ENCODE measurements at places on chromosomes 6 and 20.

DNA sequence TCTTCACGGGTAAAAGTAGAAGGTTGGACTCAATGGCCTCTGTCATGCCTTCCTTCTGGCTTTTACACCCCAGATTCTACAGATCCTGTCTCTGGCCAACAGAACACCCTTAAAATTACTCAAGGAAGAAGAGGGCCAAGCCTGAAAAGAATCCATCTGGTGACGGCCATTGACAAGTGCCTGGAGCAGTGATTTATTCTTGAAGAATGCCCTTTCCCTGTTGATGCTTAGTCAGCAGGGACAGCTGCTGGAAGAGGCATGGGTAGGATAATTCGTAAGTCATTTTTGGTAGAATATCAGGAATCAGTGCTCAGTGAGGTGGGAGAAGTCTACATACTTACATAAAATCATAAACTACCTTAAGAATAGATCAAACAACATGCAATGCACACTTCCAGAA is 397.9 kb downstream of the SAMD5 start:
- no peak for DNase-seq

- no peak for DNase-seq
Observed at GRCh38 chr20:15823718-15824117, 749.5 kb downstream of the KIF16B start.

DNA sequence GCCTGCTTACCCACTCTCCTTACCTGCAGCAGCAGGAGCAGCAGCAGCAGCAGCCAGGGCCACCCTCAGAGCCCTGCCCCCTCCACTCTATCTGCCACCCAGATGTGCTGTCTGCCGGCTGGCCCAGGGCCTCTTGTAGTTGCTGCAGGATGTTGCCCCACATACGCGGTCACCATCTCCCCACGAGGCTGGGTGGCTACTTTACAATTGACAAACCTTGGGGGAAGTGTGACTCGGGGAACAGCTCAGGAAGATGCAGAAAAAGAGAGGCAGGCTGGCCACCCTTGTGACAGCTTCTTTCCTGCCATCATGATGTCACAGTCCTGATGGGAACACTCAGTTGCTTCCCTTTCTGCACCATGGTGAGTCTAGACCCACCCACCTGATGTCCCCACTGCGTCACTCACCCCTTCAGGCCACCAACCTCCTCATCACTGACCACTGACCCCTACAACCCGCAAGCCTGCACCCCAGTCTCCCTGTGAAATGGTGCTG is 14.5 kb downstream of the TREM1 start:
- DNase-seq, result no peak

GRCh38 chr6:151430886-151431285 is 21.0 kb downstream of the RMND1 start:
- no peak for DNase-seq

- no peak for DNase-seq
Observed at GRCh38 chr6:150016324-150017185, 8.8 kb downstream of the RAET1L start.

DNA sequence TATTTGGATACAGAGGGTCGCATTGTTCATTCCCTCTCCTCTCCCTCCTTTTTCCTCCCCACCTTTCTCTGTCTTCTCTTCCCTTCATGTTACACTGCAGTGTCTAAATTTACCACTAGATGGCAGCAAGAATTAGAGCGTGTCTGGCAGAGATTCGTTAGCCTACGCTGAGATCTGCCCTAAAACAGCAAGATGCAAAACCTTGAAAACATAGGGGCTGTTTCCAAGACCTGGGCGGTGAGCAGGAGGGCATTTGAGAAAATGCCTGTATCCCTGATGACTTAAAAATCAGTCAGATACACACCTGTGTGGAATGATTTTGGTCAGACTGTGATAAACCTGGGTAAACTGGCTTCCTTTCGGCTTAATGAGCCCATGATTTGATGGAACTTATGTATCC is 101.5 kb upstream of the ISM1 start:
- DNase-seq, result peak; percentile 2

DNA sequence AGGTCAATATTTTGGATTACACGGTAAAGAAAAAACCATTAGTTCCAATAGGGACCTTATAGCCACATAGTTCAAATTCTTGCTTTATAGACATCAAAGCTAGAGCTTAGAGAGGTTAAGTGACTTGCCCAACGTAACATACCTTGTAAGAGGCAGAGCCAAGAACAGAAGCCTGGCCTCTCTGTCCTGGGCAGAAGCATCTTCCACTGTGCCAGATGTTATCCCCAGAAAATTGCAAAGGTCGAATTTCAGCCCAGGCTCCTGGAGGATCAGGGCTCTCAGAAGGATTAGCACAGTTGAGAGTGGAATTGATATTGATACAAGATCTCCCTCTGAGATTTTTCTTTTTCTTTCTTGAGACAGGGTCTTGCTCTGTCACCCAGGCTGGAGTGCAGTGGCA is 6.1 kb downstream of the SMIM28 start:
- no peak for DNase-seq

Measured in stimulated activated CD4-positive, alpha-beta T cell treated with anti-CD3 and anti-CD28 coated beads, TNF-alpha, amount 100 ng/mL, for 24 hours (primary cell).